ENCODE measurements at places on chromosomes 12 and 14.

GRCh38 chr14:38469156-38469555 is 213.3 kb upstream of the CLEC14A start:
- no peak for DNase-seq

DNA sequence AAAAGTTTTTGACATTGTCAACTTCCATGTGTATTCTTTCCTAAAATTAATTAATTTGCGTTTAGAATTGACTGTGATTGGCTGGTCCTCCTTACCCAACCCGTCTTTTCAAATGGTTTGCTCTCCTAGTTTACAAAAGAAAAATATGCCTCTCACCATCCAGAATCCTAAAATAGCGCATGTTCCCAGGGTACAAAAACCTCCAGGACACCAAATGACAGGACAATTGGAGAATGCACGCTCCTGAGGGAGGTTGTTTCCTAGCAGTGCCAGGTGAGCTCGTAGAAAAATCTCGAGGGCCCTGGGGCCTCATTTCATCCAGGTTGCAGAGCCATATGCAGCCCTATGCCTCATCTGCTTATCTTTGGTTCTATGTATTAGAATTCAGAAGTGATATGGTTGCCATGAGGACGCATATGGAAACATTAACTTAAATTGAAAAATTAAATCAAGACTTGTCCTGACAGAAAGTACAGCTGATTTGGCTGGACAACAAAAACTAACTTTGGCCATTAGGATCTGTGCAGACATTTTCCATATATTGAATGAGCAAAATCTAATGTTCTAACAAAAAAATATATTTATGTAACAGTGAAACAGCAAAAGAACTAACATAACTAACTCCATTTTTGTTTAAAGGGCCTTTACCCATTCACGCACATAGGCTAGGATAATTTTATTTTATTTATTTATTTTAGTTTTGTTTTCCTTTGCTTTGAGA is 28.2 kb upstream of the EGLN3 start:
- no peak for DNase-seq

GRCh38 chr14:94481468-94482131 is 5.6 kb upstream of the SERPINA9 start:
- DNase-seq: no peak

- no peak for DNase-seq
These were observed 40.5 kb downstream of the MGST1 start for GRCh38 chr12:16387919-16388318.

GRCh38 chr14:50366115-50366514 is 30.6 kb downstream of the CDKL1 start:
- no peak for DNase-seq

GRCh38 chr12:50230217-50230616 is 53.1 kb downstream of the LIMA1 start:
- DNase-seq: no peak

DNA sequence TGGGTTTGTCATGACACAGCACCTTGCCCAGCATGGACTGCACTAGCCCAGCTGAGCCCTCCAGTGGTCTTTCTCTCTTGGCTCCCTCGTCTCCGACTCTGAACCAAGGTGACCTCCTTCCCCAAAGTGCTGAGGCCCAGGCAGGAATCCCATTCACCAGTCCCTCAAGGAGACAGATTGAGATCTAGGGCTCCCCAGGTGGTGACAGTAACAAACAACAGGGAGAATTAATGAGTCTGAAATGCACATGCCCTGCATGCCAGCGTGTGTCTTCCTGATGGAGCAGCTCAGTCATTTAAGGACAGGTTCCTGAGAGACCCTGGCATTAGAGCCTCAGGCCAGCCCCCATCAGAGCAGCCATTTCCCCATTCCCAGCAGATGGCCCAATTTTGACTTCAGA is 51.4 kb upstream of the OAS1 start:
- DNase-seq: peak; percentile 64

DNA sequence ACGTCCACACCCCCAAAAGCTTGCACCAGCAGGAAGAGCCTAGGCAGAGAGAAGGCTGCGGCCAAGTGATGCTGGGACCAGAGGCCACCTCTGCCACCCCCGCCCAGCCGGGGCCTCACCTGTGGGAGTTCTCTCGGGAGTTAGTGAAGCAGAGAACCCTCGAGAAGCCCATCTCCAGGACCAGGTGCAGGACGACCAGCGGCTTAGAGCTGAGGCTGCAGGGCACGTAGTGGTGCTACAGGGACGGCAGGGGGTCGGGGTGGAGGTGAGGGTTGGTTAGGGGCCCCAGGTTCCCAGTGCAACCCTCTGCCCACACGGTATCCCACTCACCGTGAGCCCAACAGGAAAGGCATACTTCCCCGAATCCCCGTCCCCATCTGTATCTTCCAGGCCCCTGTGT is 3.6 kb downstream of the DDX51 start:
- no peak for DNase-seq

DNA sequence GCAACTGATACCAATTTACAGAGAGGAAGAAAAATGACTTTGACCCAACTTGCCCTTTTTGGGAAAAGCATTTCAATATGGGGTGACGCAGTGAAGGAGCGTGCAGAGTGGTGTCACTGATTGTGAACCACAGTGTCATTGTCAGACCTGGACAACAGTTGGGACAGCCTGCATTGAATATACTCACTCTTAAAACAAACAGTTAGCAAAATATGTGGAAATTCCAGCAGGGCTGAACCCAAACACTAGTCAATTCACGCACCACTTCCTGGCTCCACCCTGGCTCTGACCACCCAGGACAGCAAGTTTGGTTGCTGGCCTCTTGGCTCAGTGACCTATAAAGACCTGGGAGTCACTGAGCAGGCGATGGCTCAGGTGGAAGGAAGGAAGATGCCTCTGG is 61.3 kb downstream of the NOS1 start:
- DNase-seq: no peak

- DNase-seq: no peak
These were observed 75.0 kb downstream of the FOXN3 start for GRCh38 chr14:89342049-89342448.

GRCh38 chr14:59510966-59511365 is 26.6 kb downstream of the JKAMP start:
- DNase-seq: no peak

DNA sequence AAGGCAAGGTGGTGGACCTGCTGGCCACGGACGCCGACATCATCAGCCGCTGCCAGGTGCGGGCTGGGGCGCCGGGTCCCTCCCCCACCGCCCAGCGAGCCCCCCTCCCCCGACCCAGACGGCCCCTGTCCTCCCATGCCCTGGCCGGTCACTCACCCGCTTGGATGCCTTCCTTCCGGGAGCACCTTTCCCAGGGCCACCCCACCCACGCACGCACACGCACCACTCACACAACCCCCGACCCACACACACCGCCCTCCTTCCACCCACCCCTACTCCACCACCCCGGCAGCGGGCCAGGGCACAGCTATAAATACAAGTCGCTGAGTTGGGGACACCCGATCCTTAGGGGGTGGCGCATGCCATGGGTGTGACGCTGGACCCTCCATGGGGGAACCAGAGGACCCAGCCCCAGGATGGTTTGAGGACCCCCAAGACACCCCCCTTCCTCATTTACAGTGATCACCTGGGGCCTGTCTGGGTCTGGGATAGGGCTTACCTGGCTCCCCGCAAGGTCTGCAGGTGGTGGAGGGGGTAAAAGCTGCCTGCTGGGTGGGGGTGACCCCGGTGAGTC is 465 bp downstream of the ADSS1 start:
- peak; percentile 91 for DNase-seq

GRCh38 chr12:121580959-121581685 is at the start of gene KDM2B:
Gene KDM2B (minus strand): TSS chr12:121581023. CDS start chr12:121580911, 112 bp downstream.
- DNase-seq: no peak

DNA sequence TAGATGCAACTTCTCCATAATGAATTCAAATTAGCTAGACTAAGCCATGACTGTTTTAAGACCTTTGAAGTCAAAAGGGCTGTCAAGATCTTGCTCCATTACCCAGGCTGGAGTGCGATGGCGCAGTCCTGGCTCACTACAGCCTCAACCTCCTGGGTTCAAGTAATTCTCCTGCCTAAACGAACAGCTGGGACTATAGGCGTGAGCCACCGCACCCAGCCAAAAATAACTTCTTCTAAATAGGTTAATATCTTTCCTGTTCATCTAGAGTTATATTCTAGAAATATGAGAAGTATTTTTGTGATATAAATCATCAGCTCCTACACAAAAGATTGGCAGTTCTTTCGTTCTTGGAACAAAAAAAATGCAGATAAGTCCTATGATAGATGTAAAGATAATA is 39.6 kb upstream of the SOS2 start:
- no peak for DNase-seq

GRCh38 chr12:108855284-108856169 is 1.9 kb downstream of the SSH1 start:
- DNase-seq: no peak

- no peak for DNase-seq
These were observed 394.6 kb downstream of the C12orf75 start for GRCh38 chr12:105725054-105725453.

- no peak for DNase-seq
These were observed 475 bp upstream of the PCNX1 start for GRCh38 chr14:70906793-70907175.

- DNase-seq: no peak
These were observed 13.7 kb downstream of the PPP1R13B start for GRCh38 chr14:103833711-103834110.

DNA sequence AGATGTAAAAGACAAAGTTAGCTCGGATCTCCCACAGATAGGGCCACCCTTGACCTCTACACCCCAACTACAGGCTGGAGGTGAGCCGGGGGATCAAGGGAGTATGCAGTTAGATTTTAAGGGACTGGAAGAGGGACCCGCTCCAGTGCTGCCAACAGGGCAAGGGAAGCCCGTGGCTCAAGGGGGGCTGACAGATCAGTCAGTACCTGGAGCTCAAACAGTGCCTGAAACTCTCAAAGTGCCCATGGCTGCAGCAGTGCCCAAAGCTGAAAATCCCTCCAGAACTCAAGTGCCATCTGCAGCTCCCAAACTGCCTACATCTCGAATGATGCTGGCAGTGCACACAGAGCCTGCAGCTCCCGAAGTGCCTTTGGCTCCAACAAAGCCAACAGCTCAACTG is 10.4 kb downstream of the NYNRIN start:
- no peak for DNase-seq

DNA sequence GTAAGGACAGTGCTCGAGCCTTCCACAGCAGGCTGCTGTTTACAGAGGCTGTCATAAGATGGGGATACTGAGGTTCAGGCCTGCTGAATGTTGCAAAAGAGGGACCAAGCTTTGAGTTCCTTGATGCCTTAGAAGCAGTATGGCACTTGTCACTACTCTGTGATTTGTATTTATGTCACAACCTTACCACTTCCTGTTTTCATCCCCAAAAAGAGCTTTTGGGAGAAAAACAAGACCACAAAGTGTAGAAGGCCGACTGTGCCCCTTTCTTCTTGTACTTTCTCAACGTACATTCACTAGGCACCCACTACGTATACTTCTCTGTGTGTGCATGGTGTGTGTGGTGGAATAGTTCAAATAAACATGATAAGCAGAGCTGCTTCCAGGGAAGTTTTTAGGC is 90.1 kb downstream of the DRAM1 start:
- DNase-seq: no peak

- no peak for DNase-seq
These were observed 253.7 kb downstream of the ATXN7L3B start for GRCh38 chr12:74791365-74791764.

- DNase-seq: no peak
These were observed 57.5 kb downstream of the MSRB3 start for GRCh38 chr12:65335981-65336380.

- no peak for DNase-seq
These were observed 348.0 kb downstream of the SEC23A start for GRCh38 chr14:38755036-38755435.

- no peak for DNase-seq
These were observed 78.4 kb downstream of the SSPN start for GRCh38 chr12:26273811-26274210.

- no peak for DNase-seq
These were observed 46.6 kb downstream of the CALM1 start for GRCh38 chr14:90443161-90444076.

DNA sequence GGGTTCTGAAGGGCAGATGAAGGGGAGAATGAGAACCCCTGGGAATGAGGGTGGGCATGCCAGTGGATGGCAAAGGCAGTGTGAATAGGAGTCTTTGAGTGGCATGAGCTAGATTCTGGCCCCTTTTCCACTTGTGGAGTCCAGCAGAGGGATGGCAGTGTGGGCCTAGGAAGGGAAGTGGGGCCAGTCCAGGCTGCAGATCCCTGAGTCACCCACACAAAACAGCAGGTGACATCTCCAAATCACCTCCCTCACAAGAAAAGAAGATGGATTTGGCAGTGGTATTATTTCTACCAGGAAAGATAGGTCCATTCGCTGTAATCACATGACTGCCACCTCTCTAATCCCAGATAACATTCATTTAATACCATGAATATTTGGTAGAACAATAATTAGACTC is 151.3 kb downstream of the TTC7B start:
- no peak for DNase-seq

DNA sequence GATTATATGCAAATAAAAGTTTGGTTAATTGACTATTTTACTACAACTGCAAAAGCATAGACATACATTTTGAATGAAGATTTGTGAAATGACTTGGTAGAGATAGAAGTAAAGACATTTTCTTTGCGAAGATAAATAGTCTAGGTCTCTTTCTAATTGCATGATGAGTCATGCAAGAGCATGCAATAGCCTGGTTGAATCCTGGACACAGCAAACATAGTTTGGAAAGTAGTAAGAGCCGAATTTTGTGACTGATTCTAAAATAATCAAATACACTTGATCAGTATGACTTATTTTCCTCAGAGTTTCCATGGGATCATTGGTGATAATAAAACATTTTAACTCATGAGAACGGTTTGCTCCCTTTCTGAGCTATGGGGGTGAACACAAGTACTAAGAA is 27.7 kb upstream of the CAND1 start:
- DNase-seq: no peak

DNA sequence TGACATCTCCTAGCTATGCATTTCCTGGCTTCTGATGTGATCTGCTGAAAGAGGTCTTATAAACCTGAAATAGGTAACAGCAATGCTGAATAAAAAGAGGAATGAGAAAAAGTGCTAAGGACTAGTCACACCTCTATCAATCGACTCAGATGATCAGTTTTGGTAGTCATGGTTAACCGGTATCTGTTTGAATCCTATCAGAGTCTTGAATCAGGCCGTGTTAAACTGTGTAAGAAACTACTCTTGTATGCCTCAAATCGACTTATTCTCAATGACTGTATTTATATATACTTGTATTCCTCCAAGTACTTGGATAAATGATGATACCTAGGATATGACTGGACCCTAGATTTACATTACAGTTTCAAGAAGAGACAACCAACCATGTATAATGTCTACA is 10.8 kb upstream of the ISM2 start:
- DNase-seq: no peak

- DNase-seq: peak; percentile 90
These were observed at the start of gene PITPNM2 for GRCh38 chr12:123150744-123151456. Gene PITPNM2 (minus strand): TSS chr12:123151090. CDS start chr12:123034590, 116,500 bp downstream.

GRCh38 chr12:27619308-27619707 is 76.9 kb upstream of the REP15 start:
- DNase-seq: no peak
